Mammary epithelial cell (primary cell): ENCODE measurements at places on chromosomes 7 and 10.

DNA sequence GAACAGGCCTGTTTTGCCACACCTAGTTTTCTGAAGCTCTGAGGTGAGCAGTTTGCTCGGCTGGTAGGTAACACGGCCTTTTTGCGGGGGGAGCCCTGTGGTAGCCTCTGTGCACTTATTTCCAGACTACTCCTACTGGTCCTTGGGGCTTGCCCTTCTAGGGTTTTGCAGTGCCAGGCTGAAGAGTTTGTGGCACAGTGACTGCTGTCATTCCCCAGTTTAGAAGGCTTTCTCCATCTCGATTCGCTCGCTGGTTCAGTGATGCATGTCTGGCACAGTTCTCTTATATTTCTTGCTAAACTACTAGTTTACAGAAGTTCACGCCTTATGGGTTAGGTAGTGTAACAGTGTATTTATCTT lies 711 bp downstream of the KIF20B start:
- DNase-seq, result peak; percentile 53

- DNase-seq, result no peak
These were observed 125.8 kb downstream of the PTPRN2 start for GRCh38 chr7:158461824-158462223.

DNA sequence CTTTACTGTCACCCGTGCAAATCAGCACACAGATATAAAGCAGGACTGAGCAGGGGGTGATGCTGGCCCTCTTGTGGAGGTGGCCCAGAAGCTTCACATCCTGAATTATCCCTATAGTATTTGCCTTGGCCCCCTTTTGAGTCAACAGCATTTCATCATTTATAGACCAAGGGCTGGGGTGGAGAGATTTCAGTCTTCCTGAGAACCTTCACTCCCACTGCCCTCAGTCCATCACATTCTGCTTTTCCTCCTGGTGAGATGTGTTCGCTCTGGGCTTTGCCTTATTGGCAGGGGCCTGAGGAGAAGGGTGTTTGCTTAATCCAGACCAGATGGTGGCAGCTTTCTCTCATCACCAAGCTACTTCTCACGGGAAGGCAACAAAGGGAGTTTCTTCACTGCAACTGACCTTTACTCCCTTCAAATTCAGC lies 47.7 kb downstream of the NOC3L start:
- no peak for DNase-seq

DNA sequence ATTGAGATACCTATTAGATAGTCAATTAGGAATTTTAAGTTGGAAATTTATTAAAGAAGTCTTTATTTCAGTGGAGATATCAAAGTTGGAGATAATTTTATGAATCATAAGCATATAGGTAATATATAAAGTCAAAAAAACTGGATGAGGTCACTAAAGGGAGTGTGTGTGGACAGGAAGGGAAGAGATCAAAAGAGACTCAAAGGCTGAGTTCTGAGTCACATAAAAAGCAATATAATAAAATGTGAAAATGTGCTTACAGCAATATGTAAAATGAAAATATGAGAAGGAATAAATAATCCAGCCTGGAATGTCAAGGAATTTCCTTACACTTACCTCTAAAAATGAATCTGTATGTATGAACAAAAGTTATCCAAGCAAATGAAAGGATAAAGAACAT lies 583.3 kb upstream of the SORCS1 start:
- peak; percentile 39 for DNase-seq

GRCh38 chr10:308572-309085 lies 173.4 kb downstream of the ZMYND11 start:
- no peak for DNase-seq
